ENCODE measurements at places on chromosomes 3 and 15.

DNA sequence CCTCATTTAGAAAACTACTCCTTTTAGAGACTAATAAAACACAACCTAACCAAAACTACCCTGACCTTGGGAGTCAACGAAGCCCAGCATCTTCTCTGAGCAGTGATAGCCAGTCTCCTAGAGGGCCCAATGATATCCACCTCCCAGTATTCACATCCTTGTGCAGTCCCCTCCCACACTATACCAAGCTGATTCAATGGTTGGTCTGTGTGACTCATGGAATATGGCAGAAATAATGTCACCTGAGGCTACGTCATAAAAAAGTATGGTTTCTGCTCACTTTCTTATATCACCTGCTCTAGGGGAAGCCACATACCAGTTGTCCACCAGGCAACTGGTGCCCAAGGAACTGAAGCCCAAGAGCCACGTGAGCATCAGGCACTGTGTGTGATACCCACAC lies 21.4 kb upstream of the USF3 start:
- no peak for DNase-seq

DNA sequence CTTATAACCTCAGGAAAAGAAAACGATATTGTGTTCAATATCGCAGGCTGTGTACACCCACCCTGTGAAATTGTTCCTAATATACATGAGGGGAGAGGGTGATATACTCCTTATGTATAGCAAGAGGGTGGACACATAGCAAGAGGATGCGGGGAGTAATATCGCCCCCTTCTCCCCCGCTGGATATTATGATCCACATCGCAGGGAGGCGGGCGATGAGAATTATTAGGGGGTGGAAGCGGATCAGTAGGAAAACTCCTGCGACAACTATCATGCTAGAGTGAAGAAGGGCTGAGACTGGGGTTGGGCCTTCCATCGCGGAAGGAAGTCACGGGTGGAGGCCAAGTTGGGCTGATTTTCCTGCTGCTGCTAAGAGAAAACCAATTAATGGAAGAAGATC lies 24.9 kb upstream of the BMF start:
- no peak for DNase-seq

- peak; percentile 7 for DNase-seq
Measured at GRCh38 chr3:115876876-115877614, 253.7 kb downstream of the GAP43 start.

DNA sequence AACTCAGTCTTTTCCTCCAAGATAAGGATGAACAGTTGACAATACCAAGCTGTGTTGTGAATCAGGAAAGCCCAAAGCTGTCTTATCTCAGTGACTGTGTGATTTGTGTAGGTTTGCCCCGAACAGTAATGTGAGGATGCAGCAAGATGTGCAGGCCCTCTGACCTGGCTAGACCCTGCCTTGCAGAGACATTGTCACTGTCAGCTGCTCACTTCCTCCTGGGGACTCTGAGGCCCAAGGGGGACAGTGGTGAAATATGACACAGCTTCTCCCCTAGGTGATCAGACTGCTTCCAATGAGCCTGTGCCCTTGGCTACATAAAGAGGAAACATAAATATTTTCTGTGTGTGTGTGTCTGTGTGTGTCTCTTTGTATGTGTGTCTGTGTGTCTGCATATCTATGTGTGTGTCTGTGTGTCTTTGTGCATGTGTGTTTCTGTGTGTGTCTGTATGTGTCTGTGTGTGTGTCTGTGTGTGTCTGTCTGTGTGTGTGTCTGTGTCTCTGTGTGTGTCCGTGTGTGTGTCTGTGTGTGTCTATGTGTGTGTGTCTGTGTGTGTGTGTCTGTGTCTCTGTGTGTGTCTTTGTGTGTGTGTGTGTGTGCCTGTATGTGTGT lies 21.7 kb downstream of the LRRK1 start:
- no peak for DNase-seq

DNA sequence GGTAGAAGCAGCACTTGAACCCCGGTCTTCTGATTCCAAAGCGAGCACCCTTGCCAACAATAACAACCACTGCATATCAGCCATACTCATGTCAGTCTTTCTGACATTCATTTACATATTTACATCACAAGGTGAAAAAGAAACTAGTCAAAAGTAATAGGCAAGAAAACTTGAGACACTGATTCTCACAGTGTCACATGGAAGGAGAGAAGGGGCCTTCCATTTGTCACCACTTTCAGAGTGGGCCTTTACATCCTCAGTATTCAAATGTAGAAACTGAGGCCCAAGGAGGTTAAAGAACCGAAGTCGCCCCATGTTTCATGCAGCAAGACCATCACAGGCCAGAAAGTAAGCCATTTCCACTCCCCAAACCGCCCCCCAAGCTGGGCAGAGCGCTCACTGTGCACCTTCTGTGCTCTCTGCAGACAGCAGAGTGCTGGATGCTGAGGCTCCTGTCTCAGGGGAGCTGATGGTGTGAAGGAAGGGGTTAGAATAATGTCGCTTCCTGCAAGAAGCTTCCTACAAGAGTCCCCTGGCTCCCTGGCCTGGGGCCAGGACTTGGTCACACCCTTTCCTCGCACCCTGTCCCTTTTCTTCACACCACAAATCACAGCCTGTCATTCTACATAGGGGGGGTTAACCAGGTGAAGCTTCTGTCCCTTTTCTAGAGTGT lies 260.1 kb downstream of the UACA start:
- no peak for DNase-seq

DNA sequence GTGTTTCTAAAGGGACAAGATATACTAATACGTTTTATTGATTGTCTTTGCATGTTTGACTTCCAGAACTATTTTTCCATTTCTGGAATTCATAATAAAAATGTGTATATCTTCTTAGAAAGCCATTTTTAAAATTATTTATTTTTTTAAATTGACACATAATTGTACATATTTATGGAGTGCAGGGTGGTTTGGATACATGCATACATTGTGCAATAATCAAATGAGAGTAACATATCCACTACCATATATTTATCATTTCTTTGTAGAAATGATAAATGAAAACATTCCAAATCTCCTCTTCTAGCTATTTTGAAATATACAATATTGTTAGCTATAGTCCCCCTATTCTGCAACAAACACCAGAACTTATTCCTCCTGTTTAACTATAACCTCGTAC lies 156.5 kb upstream of the ABI3BP start:
- no peak for DNase-seq

GRCh38 chr3:195101927-195102608 lies 168.9 kb downstream of the XXYLT1 start:
- no peak for DNase-seq

DNA sequence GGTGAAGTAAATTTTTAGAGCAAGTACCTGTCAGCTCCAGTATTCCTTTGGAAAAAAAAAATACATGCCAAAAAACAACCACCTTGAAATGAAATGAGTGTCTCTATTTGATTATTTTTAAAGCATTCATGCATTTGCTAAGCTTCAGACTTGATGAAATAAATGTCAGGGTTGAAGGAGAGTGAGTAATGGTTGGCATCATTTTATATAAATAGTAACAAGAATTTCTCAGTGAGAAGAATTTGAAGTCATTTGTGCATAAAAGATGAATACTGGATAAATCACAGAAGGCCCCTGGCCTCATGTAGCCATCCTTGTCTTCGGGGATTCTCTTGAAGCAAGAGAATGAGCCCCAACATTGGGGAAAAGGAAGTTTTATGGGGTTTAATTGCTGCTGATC lies 318.4 kb downstream of the LPP start:
- peak; percentile 73 for DNase-seq

GRCh38 chr3:141940194-141940776 lies 63.8 kb downstream of the ATP1B3 start:
- DNase-seq, result peak; percentile 65

DNA sequence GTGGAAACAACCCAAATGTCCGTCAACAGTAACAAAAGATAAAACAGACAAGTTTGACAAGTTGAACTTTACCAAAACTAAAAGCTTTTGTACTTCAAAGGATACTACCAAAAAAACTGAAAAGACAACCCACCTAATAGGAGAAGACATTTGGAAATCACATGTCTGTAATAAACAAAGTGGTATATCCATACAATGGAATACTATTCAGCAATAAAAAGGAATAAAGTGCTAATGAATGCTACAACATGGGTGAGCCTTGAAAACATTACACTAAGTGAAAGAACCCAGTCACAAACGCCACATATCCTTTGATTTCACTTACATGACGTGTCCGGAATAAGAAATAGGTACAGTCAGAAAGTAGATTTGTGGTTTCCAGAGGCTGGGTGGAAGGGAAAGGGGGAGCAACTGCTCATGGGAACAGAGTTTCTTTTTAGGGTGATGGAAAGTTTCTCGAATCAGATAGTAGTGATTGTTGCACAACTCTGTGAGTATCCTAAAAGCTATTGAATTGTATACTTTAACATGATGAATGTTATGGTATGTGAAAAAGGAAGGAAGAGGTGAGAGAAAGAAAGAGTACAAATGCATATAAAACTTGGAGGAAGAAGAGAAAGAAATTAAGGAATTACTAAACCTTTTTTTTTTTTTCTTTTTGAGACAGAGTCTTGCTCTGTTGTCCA lies 72.7 kb upstream of the ABHD2 start:
- DNase-seq, result no peak

GRCh38 chr3:171790898-171791691 lies 19.2 kb downstream of the PLD1 start:
- DNase-seq, result no peak

GRCh38 chr15:96366526-96366877 lies 36.0 kb downstream of the NR2F2 start:
- DNase-seq, result no peak

- DNase-seq, result peak; percentile 50
Measured at GRCh38 chr15:68445351-68445750, 13.4 kb upstream of the ITGA11 start.

DNA sequence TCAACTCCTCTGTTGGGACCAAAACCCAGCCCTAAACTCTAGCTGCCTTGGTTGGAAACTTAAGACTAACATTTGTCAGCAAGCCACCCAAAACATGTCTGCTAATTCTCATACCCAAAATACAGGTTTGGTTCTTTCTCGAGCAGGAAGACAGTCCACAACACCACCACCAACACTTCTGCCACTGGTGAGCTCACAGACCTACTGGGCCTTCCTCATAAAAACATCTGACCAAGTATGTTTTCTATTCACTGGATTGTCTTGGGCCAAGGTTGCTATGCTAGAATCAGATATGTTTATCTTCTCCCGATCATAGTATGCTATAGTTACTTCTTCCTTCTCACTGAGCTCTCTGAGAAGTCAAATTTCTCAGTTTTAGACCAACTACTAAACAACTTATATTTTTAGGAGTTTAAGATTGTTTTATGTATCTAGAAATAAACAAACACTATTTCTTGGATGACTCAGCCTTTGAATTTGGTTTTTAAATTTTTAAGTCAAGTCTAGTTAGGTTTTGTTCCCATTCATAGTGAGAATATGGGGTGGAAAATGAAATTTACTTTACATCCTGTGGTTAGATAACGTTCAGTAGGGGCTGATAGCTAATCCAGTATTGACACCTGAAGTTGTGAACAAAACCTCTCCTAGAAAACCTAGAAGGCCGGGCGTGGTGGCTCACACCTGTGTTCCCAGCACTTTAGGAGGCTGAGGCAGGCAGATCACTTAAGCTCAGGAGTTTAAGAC lies 360.5 kb downstream of the RSL24D1 start:
- DNase-seq, result no peak

DNA sequence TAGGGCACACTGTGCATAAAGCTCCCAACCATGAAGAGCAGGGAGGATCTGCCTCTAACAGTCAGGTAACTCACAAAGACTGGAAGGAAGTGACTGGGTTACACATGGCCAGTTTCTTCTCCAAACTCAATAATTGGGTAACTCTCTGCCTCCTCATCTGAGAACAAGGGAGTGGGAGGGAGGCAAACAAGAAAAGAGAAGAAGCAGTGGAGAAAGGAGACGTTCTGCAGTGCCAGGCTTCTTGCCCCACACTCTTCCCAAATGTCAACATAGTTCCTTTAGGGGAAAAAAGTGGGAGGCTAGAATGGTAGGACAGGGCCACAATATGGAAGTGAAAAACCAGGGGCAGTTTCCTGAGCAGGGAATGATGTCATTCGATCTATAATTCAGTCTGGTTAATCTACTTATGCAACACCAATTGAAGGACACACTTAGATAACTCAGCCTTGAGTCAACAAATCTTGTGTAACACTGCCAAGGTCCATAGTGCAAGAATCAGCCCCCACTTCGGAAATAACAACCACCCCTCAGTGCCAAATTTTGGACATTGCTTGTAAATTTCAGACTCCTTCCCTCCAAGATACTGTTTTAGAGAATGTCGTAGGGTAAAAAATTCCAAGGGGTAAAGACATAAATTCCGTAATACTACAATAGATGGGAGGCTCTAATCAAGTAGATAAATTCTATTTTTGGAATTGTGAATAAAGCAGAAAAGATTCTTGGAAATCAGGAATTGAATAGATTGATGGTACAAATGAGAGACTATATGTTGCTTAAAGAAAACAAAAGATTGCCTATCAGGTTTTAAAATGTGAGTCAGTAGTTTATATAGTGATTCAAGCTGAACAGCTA lies 143.0 kb downstream of the LPP start:
- peak; percentile 59 for DNase-seq

GRCh38 chr3:23236890-23237289 lies 33.8 kb downstream of the UBE2E2 start:
- no peak for DNase-seq

GRCh38 chr15:89090791-89091626 lies 2.8 kb downstream of the ABHD2 start:
- peak; percentile 77 for DNase-seq

GRCh38 chr3:64331605-64332004 lies 106.3 kb upstream of the PRICKLE2 start:
- DNase-seq, result no peak

DNA sequence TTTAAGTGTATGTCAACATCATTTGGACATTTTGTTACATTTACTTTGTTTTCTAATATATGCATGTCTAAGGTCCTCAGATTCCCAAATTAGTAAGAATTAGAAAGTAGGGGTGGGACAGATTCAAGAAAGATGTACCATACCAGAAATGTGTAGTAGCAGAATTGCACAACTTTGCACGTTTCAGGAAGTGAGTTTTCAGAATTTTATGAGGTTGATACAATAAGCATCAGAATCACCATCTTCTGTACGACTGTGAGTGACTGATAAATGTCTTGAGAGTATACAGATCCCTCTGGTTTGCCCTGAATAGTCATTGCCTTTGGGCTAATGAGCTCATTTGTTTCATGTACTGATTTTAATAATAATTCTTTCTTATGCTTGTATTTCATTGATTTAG lies 9.3 kb downstream of the ARIH2 start:
- DNase-seq, result no peak

GRCh38 chr3:122515870-122516269 lies 1.1 kb upstream of the KPNA1 start:
- no peak for DNase-seq
